ENCODE measurements at places on chromosomes 2 and 18. TPM values are rescaled to one million over a fixed set of nuclear protein-coding genes. Genes with fewer than 3 reads are reported as not detected.

CDK5R2 gene
- 0.14 TPM for total RNA-seq

HNMT gene
- 92.7 TPM for total RNA-seq

L3MBTL4 gene
- 16.1 TPM for total RNA-seq

DNAH7 gene
- 5.0 TPM for total RNA-seq

FARP2 gene
- total RNA-seq = 68.8 TPM

Data from mucosa of gallbladder (tissue), 1 donor.